ENCODE measurements at places on chromosomes 13 and 19. TPM values are rescaled to one million over a fixed set of nuclear protein-coding genes. Genes with fewer than 3 reads are reported as not detected.

TMEM272 gene
- not detected for total RNA-seq

ZNF443 gene
- total RNA-seq: 1.6 TPM

SELENOV gene
- not detected for total RNA-seq

CYP4F11 gene
- total RNA-seq: not detected

SLC15A1 gene
- total RNA-seq: 0.33 TPM

MYO1F gene
- total RNA-seq: 0.07 TPM

CEACAM20 gene
- total RNA-seq: not detected

TMPRSS9 gene
- 0.05 TPM for total RNA-seq

CCDC122 gene
- 5.0 TPM for total RNA-seq

YJEFN3 gene
- total RNA-seq: 0.28 TPM

PRX gene
- total RNA-seq: 1.6 TPM

KLK1 gene
- total RNA-seq: 1.3 TPM

NTN5 gene
- not detected for total RNA-seq

GGN gene
- 0.92 TPM for total RNA-seq

F2RL3 gene
- total RNA-seq: not detected

PSG7 gene
- not detected for total RNA-seq

Measured in airway epithelial cell (primary cell).